ENCODE measurements at places on chromosomes 6 and 20. TPM values are rescaled to one million over a fixed set of nuclear protein-coding genes. Genes with fewer than 3 reads are reported as not detected.

Gene ACTL10
- total RNA-seq = 4.8 TPM

Gene CD2AP
- 49.2 TPM for total RNA-seq

Gene MBOAT1
- 44.2 TPM for total RNA-seq

Gene SLC22A16
- total RNA-seq = not detected

Gene COL9A3
- total RNA-seq = 3.6 TPM

Gene PMEPA1
- 83.8 TPM for total RNA-seq

Gene TRAPPC3L
- total RNA-seq = not detected

Gene RIN2
- 88.7 TPM for total RNA-seq
